ENCODE measurements at places on chromosomes 7 and 10.

DNA sequence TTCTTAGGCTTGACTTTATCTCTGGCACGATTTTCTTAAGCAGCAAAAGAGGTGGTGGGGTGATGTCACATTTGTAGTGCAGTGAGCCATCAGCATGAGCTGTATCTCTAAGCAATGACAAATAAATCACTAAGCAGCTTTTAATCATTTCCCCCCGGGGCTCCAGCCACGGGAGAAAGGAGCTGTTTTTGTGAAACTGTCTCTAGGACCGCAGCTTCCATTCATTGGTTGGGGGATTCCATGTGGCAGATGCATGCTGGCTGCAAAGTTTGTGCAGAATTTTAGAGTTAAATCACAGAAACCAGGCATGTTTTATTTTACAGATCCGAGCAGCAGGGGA lies 464 bp downstream of the KIAA1217 start:
- DNase-seq = no peak

GRCh38 chr10:67803588-67804394 lies 34.2 kb downstream of the DNAJC12 start:
- no peak for DNase-seq

GRCh38 chr7:44767912-44768627 lies 19.4 kb downstream of the ZMIZ2 start:
- peak; percentile 43 for DNase-seq

DNA sequence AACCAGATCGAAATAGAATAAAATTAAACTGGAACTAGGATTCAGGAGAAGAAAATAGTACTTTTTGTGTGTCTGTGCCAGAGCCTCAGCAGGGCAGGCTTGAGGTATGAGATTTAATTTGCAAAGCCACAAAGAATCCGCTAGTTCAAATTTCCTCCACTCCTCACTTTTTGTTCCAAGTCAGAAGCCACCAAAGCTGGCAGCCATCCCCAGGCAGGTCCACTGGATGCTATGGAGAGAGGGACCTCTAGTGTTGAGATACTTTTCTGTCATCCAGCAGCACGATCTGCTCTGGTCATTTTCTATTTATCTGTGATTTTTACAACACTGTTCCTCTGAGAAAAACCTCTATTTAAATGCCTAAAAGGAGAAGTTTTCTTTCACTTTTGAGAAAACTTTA lies 147.9 kb upstream of the FRMD4A start:
- no peak for DNase-seq

- no peak for DNase-seq
Measured at GRCh38 chr7:105297985-105298384, 90.7 kb downstream of the SRPK2 start.

DNA sequence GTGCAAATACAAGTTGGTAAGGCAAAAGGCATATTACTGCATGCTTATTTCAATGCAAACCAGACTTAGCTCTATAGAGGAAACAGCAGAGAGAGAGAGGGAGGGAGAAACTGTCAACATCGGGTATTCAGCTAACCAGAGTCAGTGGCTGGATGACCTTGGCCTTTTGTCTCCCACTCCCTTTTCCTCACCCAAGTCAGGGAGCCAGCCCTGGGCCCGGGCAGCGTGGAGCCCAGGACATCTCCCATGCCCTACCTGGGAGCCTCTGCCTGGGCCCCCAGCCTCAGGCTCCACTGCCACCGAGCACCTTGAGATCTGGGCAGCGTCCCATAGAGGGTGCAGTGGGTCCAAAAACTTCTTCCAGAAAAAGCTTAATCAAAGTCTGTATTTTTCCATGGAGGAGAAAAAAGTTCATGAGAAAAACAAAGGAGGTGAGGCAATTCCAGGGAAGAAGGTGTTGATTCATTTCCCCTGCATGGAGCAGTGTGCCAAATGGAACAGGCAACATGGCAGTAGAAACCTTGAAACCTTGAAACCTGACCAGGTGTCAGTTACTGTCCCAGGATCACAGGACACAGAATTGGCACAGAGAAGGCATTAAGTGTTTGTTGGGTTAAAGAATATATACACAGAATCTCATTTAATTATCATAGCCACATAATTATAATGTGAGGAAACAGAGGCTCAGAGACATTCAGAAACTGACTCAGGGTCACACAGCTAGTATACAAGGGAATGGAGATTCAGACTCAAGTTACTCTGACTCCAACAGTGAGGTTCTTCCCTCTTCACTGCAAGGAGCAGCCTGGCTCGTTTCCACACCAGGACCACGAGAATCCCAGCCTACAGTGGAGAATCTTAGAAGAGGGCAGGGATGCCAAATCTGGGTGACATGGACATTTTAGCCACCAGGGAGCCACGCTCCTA lies 5.8 kb upstream of the NCOA4 start:
- DNase-seq = no peak

- no peak for DNase-seq
Measured at GRCh38 chr7:97499204-97499603, 232.7 kb upstream of the TAC1 start.

DNA sequence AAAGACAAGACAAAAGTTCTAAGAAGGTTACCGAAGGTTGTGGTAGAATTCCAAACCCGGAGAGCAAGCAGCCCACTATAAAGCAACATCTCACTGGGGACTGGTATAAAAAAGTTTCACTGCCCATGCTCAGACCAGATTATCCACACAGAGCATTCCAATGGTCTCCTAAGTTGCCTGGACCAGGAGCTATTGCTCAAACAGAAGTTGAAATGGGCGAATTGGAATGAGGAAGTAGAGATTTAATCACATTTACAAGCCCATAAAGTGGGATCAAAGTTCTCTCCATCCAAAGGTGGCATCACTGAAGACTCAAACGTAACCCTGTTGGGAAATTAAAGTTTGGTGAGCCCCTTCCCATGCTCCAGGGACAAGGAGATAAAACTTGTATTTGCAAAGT lies 19.8 kb downstream of the OR2F1 start:
- no peak for DNase-seq

DNA sequence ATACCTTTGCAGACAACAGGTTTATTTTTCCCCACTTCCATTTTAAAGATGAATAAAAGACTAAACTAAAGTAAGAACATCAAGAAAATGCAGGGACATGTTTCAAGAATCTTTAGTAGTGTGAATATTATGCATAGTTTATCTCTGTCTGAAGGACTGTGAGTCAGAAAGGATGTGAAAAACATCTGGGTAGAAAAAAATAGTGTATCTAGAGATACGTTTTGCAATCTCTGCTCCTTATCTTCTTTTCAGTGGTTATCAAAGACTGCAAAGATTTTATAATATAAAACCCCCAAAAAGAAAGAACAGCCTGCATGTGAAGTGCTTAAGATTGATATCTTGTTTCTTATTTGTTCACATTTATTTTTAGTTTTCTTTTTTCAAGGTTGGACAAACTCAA lies 101.9 kb upstream of the ARHGAP21 start:
- DNase-seq = no peak

DNA sequence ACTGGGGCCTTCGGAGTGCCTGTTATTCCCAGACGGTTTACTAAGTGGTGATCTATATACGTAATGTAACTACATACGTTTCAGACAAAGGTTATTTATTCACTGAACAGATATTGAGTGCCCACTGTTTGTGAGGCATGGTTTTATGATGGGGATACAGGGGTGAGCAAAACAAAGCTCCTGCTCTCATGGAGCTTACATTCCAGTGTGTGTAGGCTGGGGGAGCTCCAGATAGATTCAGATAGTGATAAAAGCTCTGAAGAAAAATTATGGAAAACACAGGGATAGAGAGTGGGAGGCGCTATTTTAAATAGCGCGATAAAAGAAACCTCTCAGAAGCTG lies 466 bp upstream of the DNAJB12 start:
- DNase-seq = no peak

- no peak for DNase-seq
Measured at GRCh38 chr7:112125250-112125649, 80.9 kb downstream of the DOCK4 start.

DNA sequence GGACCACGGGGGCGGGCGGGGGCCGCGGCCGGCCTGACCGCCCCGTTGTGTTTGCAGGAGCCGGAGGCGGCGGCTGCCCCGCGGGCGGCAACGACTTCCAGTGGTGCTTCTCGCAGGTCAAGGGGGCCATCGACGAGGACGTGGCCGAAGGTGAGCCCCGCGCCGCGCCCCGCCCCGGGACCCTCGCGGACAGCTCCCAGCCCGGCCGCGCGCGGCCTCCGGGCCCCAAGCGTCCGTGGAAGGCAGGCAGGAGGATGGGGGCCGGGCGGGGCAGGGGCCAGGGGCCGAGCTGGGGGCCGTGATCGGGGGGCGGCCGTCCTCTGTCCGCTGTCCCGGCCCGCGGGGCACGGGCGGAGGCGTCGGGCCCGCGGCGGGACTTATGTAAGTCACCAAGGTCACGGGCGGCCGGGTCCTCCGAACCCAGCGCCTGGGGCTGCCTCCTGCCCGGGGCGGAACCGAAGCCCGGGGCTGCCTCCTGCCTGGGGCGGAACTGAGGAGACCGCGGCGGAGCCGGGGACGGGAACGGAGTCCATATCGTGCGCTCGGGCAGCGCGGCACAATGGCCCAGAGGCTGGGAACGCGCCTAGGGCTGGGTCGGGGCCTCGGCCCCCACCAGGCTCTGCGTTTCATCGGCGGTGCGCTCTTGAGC lies 497 bp downstream of the PPP2R2D start:
- DNase-seq = peak; percentile 48

DNA sequence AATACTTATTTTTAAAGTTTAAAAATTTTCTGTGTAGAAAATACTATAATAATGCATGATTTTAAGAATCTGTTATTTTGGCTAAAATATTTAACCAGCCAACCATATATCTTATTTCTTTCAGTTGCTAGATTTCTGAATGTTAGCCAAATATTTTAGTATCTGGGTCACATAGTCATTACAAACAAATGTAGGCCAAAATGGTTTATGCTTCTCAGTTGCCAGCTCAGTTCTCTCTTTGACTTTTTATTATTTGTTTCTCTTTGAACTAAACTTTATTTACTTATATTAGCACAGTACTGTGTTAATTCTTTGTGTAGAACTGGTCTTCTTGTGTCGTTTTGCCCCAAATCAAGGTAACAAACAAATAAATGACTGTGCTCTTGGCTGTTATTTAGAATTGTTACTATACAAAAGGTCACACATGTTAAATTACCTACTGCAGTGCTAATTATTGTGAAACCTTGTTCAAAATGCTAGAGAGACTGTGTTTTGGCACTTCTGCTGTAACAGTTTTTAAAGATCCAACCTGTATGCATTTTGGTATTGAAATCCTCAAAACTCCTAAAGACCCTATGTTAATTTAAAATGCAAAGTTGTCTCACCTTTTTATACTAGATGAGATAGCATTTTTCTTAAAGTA lies 39.8 kb downstream of the ZEB1 start:
- no peak for DNase-seq

All from CD4-positive, alpha-beta T cell treated with Interleukin-4 for 1 hour (primary cell).